Suprapubic skin (tissue), 4 donors: ENCODE measurements at places on chromosomes 6 and 20. TPM values are rescaled to one million over a fixed set of nuclear protein-coding genes. Genes with fewer than 3 reads are reported as not detected.
A peak's percentile ranks its signal among the peaks of the same experiment; 100 is the strongest.

Gene C20orf202
- not detected for total RNA-seq

Gene MOXD1
- total RNA-seq, result 25.9 TPM

Gene VNN1
- 1.1 TPM for total RNA-seq

Gene COL10A1
- total RNA-seq, result not detected

- DNase-seq, result no peak
Measured at GRCh38 chr20:45322952-45323383, 14.9 kb upstream of the MATN4 start.

DNA sequence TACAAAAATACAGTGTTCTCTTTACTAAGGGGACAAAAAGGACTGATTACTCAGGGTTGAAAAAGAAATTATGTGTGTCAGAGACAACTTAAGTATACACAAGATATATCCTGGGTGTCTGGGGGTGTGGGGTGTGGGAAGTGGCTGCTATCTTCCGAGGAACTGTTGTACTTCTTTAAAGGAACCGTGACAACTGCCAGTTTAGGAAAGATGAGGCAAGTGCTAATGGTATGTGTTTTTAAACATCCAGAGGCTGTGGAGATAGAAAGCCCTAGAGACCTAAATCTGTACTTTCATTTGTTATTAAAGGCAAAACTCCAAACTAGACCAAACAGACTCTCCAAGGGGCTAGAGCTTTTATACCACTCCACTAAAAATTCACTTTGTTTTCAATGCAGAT, 95.6 kb downstream of the SNAP25 start:
- DNase-seq, result no peak

GRCh38 chr20:17605131-17605660, 35.3 kb downstream of the DSTN start:
- no peak for DNase-seq

DNA sequence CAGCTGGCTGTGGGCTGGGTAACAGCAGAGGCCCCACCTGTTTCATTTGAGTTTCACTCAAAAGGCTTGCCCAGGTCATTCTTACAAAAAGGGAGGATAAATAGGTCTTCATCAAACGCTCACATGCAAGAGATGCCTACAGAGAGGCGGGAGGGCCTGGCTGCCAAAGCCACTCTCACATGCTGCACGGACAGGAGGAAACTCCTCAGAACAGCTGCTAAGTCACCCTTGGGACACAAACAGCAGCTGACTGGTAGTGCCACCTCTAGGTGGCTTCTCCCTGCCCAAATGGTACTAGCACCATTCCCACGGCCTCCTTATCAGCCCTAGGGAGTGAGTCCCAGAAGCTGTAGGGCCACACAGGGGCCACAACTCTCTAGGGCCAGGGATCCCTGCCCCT, 23.8 kb downstream of the SLC22A23 start:
- DNase-seq, result no peak

DNA sequence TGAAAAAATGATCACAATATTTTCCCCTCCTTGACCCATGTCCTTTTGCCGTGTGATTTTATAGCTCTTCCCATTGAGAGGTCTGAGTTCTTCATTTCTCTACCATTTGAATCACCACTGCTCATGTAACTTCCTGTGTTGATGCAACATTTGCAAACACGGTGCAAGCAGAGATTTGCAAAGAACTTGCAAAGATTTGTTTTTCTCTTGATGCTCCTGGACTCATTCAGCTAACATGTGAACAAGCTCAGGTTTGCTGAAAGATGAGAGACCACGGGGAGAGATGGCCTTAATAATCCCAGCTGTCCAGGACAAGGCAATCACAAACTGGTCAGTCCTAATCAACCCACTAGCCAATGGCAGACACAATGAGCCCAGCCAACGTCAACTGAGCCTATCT, 8.6 kb downstream of the VNN2 start:
- no peak for DNase-seq

GRCh38 chr6:45712786-45713185, 302.9 kb downstream of the CLIC5 start:
- DNase-seq, result no peak

DNA sequence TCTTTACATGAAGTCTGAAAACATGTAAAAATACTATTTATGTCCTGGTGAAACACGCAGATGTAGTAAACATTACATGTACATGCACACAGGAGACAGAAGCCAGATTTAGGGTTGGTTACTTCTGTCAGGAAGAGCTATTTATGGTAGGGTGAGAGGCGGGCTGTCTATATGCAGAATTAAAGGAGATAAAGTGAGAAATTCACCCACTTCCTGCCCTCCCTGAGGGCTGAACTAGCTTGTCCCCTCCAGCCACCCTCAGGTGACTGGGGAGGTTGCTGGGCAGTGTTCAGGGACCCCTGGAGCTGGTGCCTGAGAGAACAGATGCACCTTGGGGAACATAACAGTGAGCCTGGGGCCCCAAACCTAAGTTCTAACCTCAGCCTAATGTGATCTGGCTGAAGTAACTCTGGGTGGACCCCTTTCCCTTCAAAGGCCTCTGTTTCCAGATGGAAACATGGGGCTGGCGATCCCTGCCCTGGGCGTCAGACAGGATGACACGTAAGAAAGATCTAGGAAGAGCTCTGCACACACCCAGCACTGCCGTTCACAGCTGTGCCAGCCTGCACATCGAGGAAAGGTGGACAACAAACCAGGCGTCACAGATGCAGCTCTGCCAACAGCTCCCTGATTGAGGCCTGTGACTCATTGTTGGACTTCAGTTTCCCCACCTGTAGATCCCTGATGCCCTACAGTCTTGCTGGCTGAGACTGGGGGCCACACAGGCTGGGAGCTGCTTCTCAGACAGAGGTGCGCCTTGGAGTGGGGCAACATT, 1.3 kb downstream of the PI16 start:
- peak; percentile 66 for DNase-seq
